ENCODE measurements at places on chromosomes 3 and 15.

GRCh38 chr15:62896969-62897486 lies 145.5 kb upstream of the TPM1 start:
- no peak for DNase-seq

- DNase-seq: no peak
These were observed 78.9 kb downstream of the CDIN1 start for GRCh38 chr15:36658312-36658711.

DNA sequence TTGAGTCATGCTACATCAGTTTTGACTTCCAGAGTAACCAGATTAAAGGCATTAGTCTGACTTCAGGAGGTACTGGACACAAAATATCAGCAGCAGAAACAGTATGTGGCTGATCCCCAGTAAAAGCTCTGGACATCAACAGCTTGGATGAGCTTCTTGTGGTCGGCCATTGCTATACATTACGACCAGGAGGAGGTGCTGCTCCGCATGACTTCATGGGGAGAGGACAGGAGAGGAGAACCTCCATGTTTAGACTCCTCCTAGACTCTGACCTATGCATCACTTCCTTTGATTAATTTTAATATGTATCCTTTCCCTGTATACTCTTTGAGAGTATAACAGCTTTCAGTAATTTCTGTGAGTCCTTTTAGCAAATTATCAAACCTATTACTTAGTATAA lies 285.6 kb upstream of the ARHGEF26 start:
- no peak for DNase-seq

- DNase-seq: no peak
These were observed 148.3 kb upstream of the NPHP3 start for GRCh38 chr3:132870541-132870940.

GRCh38 chr15:67992834-67993233 lies 61.3 kb upstream of the PIAS1 start:
- no peak for DNase-seq

- no peak for DNase-seq
These were observed 27.7 kb upstream of the VPS33B start for GRCh38 chr15:91050128-91050455.

DNA sequence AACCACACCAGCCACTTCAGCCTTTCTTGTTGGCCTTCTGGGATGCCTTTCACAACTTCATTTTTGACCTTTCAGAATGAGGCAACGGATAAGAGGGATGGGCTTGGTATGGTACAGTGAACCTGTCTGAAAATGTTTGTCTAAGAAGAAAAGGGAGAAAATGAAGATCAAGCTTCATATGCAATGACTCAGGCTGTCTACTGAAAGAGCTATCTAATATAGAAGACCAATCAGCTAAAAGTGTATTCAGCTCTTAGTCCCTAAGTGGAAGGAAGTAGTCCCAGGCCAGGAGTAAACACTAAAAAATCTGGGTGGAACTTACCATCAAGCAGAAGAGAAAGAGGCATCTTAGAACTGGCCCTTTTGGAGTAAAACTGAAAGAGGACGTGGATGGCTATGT lies 12.2 kb upstream of the UPK1B start:
- DNase-seq: no peak

DNA sequence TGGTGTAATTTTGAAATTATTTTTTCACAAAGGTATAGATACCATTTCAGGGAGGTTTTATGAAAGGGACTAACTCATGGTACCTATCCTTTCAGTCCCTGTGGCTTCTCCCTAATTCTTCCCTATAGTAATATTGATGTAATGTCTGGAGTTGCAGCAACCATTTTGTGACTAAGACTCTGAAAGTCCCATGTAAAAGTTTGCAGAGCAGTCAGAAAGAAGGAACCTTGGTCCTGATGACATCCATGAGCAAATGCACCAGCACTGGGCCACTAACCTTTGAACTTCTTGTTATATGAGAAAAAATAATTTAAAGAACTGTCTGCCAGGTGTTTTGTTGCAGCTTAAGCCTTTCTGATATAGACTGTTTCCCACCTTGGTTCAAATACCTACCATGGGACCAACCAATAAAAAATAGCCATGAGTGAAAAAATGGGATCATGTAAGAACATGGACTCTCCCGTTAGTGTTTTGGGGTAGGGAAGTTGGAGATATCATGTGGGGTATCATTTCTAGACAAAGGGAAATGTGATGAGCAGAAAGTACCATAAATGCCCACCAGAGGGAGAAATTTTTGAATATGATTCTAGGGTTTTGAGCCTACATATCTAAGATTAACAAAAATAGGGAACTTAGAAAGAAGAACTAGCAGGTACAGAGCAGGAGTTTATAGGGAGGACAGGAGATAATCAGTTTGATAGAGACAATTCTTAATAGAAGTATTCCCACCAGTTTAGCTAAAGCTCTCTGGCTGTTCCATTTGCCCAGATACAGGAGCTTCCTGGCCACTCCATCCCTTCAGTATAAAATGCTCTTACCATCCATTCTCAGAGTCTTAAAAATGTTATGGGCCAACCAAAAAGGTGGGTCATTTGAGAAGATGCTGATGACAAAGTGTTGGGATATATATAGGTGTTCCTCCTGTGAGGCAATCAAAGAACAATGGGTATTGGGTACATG lies 3.4 kb upstream of the CPOX start:
- DNase-seq: no peak

DNA sequence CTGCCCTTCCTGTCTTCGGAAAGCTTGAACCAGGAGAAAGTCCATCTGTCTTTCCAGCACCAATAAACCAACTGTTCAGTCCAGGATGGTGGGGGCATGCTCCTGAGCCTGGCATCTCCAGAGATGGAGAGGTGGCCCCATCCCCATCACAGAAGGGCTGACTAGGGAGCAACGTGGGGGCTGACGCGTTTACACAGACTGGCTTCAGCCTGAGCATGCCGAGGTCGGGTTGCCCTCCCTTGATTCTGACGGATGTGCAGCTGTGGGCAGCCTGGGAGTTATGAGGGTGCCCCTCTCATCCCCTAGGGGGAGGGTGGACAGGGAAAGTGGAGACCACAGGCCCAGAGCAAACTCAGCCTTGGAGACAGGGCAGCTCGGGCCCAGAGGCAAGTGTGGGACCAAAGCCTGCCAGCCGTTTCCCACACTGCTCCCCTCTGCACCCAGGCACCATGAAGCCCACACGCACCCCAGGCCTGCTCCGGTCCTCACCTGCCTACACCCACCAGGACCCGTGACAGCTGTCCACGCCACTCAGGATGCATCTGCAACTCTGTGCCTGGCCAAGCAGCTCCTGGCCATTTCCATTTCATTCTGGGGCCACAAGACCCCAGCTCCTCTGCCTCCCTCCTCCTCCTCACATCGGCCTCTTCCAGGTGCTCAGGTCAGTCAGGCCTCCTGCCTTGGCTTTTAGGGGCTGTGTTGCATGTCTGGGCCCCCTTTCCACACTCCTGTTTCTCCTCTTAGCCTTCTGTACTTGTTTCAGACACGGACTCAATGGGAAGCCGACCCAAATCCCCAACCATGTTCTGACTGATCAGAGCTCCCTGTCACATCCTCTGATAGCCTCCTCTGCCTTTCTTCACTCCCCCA lies 48.2 kb upstream of the SLC41A3 start:
- no peak for DNase-seq

DNA sequence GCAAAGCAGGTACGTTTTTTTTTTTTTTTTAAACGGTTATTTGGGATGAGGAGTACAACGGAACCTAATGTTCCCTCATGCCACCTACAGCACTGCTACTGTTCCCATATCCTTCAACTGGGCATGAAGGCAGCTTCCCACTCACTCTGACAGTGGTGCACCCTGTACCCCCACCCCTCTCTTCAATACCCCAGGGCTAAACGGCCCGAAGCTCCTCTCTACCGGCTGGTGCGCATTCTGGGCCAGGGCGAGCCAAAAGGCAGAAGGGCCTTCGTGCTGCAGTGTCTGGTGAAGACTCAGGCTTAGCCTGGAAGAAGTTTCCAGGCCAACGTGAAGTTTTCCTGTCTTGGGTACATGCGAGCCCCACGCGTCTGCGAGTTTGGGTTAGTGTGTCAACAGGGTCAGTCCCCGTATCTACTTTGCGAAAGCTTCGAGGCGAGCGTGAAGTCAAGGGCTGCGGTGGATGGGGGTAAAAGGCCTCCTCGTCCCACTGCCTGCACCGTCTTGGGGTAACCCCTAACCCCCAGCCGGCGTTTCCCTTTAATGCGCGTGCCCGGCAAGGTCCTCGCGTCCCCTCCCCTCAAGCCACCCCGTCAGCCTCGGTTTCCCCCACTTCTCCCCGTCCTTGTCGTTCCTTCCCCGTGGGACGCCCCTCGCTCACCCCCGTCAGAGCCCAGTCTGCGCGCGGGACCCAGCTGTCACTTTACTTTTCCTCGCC lies 765 bp upstream of the UBE2E2 start:
- DNase-seq: peak; percentile 1

- no peak for DNase-seq
These were observed 83.1 kb downstream of the DIPK2A start for GRCh38 chr3:144054766-144055165.

DNA sequence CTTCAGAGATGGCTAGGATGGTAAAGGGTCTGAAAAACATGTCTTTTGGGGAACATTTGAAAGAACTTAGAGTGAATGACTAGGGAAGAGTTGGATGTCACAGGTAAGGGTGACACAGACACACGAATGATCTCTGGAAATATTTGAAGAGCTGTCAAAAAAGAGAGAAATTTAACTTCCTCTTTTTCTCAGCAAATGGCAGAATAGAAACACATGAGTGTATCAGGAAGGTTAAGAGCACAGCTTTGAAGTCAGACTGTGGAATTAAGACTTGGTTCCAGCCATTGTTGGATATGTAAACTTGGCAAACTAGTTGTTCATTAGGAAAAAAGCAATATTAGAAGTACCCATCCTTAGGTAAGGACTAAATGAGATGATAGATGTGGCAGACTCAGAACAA lies 117.7 kb downstream of the IMPG2 start:
- no peak for DNase-seq

GRCh38 chr15:75649848-75650247 lies 2.1 kb downstream of the SNX33 start:
- no peak for DNase-seq

- no peak for DNase-seq
These were observed 58.8 kb downstream of the GADL1 start for GRCh38 chr3:30835667-30836066.

- DNase-seq: no peak
These were observed 19.1 kb upstream of the VILL start for GRCh38 chr3:37971467-37971866.

DNA sequence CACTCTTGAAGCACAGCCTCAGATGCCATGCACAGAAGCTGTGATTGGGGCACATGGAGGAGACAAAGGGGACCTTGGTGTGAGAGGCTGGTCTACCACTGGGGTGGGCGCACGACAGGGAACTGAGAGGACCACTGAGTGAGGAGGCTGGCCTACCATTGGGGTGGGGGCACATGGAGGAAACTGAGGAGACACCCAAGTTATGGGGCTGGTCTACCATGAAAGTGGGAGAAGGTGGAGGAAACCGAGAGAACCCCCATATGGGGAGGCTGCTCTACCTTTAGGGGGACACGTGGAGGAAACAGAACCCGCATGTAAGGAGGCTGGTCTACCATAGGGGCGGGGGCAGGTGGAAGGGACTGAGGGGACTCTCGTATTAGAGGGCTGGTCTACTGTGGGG lies 153.4 kb downstream of the FBLN2 start:
- DNase-seq: no peak

- no peak for DNase-seq
These were observed 11.8 kb downstream of the CCNDBP1 start for GRCh38 chr15:43196760-43197548.

DNA sequence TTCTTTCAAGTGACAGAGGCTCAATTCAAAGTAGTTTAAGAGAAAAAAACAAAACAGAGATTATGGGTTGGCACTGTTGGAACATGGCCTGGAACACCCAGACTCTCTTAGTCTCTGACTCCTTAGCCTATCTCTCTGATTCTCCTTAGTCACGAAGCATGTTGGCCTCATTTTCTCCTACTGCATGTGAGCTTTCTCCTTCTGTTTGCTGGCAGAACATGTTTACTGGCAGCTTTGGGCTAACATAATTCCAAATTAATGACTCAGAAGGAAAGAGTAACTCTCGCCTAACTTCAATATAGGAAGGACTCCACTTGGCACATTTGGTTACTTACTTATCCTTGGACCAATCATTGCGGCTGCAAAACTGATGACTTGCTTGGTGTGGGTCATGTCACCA lies 21.7 kb upstream of the CCDC39 start:
- DNase-seq: no peak

DNA sequence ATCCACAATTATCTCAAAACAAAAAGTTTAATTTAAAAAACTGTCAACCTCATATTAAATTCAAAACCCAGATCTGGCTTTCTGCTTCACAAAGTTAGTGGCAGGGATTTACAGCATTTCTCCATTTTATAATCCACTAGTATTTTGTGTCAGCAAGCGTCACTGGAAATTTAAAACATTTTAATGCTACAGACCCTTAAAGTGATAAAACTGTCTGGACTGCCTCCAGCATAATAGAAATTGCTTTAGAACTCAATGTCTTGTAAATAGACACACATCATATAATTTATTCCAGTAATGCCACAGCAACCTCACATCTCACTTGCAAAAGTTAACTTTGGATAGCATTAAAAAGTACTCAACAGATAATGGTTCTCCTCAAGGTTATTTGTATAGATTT lies 116.1 kb downstream of the ULK4 start:
- DNase-seq: no peak

GRCh38 chr15:52514482-52514881 lies 14.2 kb downstream of the MYO5A start:
- no peak for DNase-seq

- no peak for DNase-seq
These were observed 186.5 kb upstream of the GAP43 start for GRCh38 chr3:115436767-115437301.

DNA sequence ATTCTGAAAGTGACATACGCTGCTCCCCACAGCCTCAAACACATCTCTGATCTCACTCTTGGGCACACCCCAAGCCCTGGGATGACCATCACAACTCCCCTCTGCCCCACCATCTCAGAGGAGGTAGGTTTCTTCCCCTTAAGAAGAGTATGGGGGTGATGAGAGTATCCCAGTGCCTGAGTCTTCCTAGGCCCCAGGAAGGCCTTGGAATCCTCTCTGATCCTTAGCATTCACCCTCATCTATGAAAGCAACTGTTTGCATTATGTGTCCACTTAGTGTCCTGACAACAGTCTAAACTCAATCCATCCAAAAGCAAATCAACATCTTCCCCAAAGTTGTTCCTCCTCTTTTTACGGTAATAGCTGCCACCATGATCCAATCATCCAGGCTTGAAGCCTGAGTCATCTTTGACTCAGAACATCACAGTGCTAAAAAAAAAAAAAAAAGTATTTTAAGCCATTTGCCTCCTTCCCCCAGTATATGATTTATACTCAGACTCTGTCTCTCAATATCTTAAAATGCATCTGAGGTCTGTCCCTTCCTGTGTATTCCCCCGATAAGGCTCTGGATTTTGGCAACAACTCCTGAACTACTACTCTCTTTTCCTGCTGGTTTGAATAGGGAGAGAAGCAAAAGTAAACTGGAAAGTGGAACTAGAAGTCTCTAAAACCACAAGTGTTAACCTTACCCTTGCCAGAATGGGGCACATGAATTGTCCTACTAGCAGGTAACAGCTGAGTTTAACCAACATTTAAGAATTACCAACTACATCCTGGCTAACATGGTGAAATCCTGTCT lies 22.5 kb downstream of the POPDC2 start:
- no peak for DNase-seq
